Transverse colon (tissue), 4 donors: ENCODE measurements at places on chromosomes 1 and 21.

- DNase-seq = no peak
Observed at GRCh38 chr1:156346636-156347035, 8.3 kb downstream of the TSACC start.

- DNase-seq = no peak
Observed at GRCh38 chr1:234474375-234474774, 4.6 kb downstream of the TARBP1 start.

DNA sequence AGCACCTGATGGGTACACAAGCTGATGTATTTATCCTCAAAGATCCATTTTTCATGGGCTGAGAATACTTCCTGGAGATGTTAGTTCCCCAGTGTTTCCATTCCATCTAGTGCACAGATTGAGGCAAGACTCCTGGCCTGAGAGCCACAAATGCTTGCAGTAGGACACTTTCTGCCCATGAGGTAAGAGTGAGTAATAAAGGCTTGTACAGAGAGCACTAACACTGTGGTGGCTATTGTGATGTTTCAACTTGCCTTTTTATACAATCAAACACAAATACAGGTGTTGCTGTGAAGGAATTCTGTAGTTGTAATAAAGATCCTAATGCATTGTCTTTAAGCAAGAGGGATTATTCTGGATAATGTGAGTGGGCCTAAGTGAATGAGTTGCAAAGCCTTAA is 186.1 kb upstream of the ADAMTS5 start:
- no peak for DNase-seq

GRCh38 chr1:154750681-154751665 is 119.1 kb downstream of the KCNN3 start:
- no peak for DNase-seq

GRCh38 chr1:186283374-186283773 is 91.7 kb downstream of the TPR start:
- DNase-seq = no peak

GRCh38 chr1:67135354-67135753 is 584 bp upstream of the C1orf141 start:
- no peak for DNase-seq
